ENCODE measurements at places on chromosomes 12 and 14. TPM values are rescaled to one million over a fixed set of nuclear protein-coding genes. Genes with fewer than 3 reads are reported as not detected.

GZMB gene
- 0.70 TPM for polyA plus RNA-seq

RPGRIP1 gene
- polyA plus RNA-seq, result 0.53 TPM

DDIT3 gene
- polyA plus RNA-seq, result 18.1 TPM

MYO1A gene
- polyA plus RNA-seq, result 0.22 TPM

DAO gene
- not detected for polyA plus RNA-seq

STON2 gene
- polyA plus RNA-seq, result 8.5 TPM

OLR1 gene
- polyA plus RNA-seq, result 1.3 TPM

PPM1A gene
- polyA plus RNA-seq, result 43.0 TPM

ANKRD33 gene
- polyA plus RNA-seq, result not detected

C12orf54 gene
- 0.39 TPM for polyA plus RNA-seq

CLEC6A gene
- not detected for polyA plus RNA-seq

GPR137C gene
- polyA plus RNA-seq, result 9.1 TPM

CS gene
- polyA plus RNA-seq, result 148 TPM

MYF6 gene
- polyA plus RNA-seq, result 0.49 TPM

DNA sequence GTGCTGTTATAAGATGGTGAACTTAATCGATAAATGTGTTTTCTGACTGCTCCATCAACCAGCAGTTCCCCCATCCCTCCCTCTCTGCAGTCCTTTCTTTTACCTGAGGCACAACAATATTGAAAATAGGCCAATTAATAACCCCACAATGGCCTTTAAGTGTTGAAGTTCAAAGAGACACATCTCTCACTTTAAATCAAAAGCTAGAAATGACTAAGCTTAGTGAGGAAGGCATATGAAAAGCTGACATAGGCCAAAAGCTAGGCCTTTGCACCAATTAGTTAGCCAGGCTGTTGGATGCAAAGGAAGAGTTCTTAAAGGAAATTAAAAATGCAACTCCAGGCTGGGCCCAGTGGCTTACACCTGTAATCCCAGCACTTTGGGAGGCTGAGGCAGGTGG, 43.7 kb downstream of the SAV1 start:
- DNase-seq, result no peak

GRCh38 chr14:38405851-38406635, 150.2 kb upstream of the CLEC14A start:
- DNase-seq, result no peak

DNA sequence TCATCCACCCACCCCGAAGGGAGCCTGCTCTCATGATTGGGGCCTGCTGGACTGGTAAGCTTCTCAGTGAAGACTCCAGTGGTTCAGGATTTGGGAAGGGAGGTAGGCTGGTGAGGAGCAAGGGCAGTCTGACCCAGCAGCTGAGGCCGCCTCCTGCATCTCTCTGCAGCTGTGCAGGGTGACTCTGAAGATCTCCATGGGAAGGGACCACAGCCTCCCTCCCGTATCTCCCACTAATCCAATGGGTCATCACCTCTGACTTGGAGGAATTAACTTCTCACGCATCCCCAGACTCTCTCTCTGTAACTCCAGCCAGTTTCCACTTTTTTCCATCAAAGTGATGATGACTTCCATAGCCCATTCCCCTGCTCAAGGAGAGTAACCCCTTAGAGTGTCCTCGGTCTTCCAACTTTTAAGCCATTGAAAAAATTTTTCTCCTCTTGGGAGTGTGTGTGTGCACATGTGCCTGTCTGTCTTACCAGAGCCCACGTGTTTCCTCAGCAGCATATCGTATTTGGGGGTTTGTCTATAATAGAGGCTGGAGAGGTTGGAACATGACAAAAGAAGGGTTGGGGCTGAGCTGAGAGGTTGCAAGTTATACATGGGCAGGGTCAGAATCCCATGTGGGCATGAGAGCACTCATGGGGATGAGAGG, 11.3 kb downstream of the CLSTN3 start:
- DNase-seq, result no peak

- DNase-seq, result peak; percentile 7
Observed at GRCh38 chr12:1130571-1130970, 139.5 kb downstream of the ERC1 start.

DNA sequence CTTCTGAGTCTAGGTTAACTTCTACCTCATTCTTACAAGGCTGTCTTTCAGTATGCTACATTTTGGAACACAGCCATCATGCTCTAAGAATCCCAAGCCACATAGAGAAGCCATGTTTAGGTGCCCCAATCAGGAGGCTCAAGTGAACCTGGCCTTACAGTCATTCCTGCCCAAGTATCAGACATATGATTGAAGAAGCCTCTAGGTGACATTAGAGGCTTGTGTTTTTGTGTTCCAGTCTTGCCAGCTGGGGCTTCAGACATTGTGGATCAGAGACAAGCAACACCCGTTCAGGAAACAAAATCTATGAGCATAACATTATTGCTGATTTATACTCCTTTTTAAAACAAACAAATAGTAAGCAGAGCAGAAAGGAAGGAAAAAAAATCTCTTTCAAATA, 8.1 kb upstream of the SLC16A7 start:
- DNase-seq, result no peak

- peak; percentile 83 for DNase-seq
Observed at GRCh38 chr12:1605129-1606020, 11.0 kb upstream of the FBXL14 start.

DNA sequence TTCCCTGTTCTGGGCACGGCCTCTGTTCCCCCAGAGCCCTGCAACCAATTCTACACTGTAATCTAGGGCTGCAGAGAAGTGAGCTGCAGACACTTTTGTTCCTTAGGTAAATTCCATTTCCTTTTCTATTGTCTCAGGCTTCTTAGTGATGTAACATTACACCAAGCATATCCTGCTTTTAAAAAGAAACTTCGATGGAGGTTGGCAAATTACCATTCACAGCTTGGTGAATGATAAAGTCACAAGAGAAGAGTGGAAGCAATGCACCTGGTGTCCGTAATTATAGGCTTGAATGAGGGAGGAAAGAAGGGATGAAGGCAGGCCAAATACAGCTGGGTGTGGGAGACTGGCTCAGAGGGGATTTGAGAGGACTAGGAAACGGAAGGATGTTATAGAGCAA, 68.6 kb downstream of the PPM1A start:
- DNase-seq, result no peak

DNA sequence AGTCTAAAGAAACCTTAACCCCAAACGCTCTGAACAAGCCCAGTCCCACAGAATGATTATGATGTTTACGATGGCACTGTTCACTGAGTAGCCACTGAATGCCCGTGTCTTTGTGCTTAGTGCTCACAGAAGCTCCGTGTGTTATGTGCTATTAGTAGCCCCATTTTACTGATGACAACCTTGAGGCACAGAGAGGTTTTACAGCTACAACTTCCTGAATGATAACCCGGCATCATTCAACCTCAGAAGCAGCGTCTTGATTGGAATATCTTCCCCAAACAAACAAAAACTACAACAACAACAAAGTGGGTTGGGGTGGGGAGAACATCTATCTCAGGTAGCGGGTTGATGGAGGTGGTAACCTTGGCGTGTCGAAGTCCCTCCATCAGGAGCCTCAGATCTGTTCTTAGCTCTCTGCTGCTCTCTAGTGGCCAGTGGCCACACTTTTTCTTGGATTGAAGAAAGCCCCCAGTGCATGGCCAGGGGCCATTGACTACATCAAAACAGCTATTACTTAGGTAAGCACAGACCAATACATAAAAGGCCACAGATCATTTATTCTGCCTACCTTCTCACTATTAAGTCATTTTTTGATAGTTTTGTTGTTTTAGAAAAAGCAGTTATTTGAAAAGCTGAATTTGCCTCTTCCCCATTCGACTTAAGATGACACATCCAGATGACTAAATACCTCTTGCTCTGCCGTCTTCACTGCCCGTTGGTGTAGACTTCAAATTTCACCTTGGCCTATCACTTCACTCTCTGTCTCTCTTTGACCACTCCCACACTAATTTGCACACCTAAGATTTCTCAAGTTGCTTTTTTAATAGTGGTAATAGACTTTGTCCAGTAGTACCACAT, 376.9 kb downstream of the GALC start:
- peak; percentile 35 for DNase-seq

GRCh38 chr14:65075628-65076325, 26.5 kb downstream of the MAX start:
- no peak for DNase-seq

DNA sequence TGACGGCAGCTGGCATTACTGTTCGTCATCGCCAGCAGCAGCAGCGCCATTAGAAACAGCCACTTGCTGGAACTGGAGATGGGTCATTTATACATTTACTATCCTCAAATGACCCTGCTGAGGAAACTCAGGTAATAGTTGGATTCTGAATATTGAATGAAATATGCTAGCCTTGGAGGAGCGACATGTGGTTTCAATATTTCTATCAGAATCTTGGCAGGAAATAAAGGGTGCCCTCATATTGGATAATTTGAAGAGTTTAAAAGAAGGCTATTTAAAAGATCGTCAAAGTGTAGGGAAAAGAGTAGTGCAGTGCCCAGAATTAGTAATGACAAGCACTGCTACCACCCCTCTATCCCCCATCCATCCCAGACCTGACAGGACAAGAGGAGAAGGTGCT, 109.6 kb upstream of the CPM start:
- DNase-seq, result no peak

GRCh38 chr12:117421987-117422386, 60.6 kb upstream of the NOS1 start:
- DNase-seq, result no peak

DNA sequence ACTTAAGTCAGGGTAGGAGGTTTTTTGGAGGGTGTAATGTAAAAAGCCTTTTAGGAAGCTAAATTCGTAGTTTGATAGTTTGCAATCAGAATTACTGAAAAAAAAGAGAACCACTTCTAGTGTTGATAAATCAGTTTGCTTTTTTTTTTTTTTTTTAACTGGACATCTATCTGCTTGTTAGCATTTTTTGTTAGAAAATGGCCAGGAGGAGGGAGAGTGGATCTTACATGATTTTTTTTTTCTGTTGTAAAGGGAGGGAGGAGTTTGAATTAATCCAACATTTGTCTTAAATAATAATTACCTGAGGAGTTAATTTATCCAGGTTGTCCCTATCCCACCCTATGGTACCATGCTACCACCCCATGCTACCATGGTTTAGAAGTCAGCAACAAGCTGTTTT, 1.2 kb downstream of the FBXO34 start:
- no peak for DNase-seq

DNA sequence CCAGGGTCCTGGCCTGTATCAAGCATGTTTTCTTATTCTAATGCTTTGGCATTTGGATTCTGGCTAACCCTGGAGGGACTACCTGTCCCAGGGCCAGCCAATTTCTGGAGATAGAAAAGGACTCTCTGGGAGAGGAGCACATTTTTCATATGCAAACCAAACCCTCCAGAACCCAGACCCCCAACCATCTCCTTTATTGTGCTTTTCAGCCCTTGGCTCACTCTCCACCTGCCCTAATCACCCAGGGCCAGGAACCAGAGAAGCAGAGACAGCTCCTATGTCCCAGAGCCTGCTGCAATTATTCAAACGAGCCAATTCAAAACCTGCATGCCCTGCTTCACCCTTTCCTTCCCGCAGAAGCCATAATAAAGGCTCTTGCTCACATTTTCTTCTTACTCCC, 23.8 kb downstream of the HSPB8 start:
- no peak for DNase-seq

GRCh38 chr12:124328116-124328515, 33.2 kb downstream of the RFLNA start:
- DNase-seq, result no peak

DNA sequence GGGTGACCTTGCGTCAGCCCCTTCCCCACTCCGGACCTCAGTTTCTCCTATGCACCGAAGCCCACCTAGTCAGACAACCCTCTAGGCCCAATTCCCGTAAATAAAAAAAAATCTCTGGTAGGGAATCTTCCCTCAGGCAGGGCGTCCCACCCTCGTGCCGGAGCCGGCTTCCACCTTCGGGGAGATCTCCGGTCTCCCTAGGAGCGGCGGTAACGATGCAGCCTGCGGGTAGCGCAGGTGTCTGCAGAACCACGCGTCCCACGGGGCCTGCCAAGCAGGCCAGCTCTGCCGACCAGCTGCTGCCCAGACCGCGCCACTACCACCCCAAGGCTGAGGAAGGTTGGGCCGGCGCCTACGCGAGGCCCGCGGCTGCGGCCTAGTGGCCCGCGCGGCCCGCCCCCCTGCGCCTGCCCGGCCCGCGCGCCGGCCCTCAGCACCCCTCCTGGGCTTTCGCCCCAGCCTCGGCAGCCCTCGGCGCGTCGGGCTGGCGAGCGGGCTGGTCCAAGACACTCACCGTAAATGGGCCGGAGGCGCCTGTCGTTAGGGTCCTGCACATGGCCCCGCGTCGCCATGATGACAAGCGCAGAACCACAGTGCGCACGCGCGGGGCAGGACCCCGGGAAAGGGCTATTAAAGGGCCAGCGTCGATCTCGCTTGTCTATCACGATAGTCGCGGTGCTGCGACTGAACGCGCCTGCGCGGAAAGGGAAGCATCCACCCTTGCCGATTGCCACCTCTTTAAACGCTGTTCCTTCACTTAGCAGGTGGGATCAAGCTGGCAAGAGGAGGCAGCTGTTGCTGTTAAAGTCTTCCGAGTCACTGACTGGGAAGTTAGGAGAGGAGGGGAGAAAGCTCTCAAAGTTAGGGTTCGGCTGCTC, at the start of gene NAA25:
Gene NAA25 (minus strand): TSS at position 582 of the 878 bp plus-strand sequence. CDS start 10 bp downstream, at position 572.
- DNase-seq, result peak; percentile 90

GRCh38 chr12:118821386-118821925, 159.9 kb upstream of the SRRM4 start:
- DNase-seq, result no peak

DNA sequence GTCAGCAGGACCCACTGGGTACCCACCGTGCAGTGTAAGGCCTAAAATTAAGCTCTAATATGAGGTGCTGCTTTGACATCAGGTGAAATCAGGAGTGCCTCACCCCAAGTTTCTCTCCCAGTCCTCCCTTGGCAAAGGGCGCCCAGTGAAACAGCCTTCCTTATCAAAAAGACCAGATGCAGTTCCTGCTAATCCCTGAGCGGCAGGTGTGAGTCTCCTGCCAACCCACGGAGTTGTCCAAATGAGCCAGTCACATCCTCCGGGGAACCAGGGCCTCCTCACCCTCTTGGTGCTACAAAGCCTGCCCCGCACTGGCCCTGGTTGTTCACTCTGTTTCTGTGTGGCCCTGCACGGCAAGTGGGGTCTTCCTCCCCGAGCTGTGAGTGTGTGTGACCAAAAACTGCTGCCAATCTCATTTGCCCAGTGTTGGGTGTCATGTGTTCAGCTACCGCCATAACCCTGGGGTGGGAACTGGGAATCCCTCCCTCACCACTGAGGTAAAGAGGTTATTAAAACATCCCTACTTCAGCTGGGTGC, 20.2 kb upstream of the P2RX4 start:
- no peak for DNase-seq

DNA sequence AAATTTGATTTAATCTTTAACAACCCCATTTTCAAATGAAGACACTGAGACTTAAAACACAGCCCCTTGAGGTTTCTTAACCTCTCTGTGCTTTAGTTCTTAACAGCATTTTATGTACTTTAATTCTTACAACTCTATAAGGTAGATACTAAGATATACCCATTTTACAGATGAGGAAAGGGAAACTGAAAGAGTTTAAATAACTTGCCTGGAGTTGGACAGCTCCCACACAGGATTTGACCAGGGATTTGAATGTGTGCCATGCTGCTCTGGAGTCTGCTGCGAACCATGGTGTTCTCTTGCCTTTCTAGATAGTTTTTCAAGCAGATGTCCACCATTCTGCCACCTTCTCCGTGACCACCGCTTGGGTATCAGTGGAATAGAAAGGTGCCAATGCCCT, 28.2 kb downstream of the RNFT2 start:
- no peak for DNase-seq

Data from right lung (tissue), 10 donors.